ENCODE measurements at places on chromosomes 12 and 14.

DNA sequence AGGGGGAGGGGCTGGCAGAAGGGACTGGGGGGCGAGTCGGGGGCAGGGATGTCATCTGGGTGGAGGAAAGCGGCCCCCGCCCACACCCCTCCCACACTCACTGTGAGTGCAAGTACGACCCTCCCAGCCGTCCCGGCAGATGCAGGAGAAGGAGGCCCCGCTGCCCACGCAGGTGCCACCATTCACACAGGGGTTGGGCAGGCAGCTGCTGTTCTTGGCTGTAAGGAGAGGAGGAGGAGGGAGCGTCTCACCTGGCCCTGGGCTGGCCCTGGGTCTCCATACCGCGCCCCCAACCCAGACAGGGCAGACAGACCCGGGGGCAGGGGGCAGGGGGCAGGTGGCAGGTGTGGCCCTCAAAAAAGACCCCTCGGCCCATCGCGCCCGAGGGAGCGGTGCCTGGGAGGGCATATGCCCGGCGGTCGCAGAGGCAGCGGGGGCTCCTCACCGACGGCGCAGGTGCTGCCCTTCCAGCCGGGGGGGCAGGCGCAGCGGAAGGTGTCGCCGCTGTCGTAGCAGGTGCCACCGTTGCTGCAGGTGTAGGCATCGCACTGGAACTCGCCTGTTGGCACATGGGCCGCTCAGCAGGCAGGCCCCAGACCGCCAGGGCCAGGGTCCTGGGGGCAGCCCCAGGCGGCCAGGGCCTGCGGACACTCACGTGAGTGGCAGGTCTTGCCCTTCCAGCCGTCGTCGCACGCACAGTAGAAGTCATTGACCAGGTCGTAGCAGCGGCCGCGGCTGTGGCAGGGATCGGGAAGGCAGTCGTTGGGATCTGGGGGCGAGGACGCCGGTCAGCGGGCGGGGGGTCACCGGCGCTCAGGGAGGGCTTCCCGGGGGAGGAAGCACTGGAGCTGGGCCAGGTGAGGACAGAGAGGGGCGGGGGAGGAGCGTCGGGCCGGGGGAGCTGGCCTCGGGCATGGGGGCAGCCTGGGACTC lies 20.6 kb downstream of the JAG2 start:
- no peak for DNase-seq

DNA sequence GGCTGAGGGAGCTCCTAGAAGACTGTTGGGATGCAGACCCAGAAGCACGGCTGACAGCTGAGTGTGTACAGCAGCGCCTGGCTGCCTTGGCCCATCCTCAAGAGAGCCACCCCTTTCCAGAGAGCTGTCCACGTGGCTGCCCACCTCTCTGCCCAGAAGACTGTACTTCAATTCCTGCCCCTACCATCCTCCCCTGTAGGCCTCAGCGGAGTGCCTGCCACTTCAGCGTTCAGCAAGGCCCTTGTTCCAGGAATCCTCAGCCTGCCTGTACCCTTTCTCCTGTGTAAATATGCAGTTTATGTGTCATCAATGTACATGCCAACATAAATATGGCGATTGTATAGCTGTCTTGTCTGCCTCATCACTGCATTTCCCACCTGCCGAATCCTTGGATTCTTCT lies 7.5 kb downstream of the AMHR2 start:
- no peak for DNase-seq

- no peak for DNase-seq
Measured at GRCh38 chr14:69808919-69809808, 12.1 kb upstream of the SLC10A1 start.

DNA sequence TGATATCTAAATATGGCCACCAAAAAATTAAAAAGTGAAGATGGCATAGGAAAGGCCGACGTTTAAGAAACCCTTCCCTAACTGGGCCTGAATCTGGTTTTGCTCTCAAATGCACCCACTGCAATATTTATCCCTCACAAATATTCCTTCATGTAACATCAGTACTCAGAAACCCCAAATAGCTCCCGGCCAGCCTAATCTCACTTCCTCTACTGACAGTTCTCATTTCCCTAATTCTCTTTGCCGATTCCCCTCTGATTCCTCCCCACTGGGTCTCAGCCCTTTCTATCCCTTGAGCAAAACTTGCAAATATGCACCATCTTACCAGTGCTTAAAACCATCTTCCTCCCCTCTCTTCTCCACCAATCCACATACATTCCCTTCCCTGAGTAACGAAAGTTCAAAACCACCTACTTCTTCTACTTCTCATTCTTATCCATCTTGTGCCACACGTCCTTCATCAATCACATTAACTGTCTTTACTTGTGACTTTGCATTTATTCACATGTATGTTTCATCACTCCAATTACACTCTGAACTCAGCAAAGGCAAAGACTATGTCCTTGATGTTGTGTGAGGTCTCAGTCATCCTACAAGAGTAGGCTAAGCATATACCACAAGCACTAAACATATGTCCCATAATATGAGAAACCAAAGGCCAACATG lies 23.1 kb downstream of the KCNK10 start:
- DNase-seq, result no peak

GRCh38 chr12:76558684-76559399 lies 729 bp downstream of the OSBPL8 start:
- DNase-seq, result no peak

- DNase-seq, result no peak
Measured at GRCh38 chr12:57046947-57047890, 2.7 kb downstream of the MYO1A start.

DNA sequence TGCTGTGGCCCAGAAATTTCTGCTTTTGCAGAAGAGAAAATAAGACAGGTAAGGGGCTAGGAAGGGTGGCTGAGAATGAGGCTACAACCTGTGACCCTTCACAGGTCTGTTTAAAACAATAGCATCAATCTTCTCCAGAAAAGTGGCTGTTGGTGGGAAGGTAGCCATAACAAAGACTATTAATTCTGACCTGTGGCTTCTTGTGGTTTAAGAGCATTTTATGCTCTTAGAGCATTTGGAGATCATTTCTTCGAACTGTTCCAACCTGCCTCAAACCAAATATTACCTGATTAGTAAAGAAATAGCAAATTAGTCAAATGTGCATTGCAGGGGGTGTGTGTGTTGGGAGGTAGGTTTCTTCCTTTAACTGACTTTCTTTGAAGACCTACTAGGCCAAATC lies 15.2 kb upstream of the TCP11L2 start:
- DNase-seq, result no peak

DNA sequence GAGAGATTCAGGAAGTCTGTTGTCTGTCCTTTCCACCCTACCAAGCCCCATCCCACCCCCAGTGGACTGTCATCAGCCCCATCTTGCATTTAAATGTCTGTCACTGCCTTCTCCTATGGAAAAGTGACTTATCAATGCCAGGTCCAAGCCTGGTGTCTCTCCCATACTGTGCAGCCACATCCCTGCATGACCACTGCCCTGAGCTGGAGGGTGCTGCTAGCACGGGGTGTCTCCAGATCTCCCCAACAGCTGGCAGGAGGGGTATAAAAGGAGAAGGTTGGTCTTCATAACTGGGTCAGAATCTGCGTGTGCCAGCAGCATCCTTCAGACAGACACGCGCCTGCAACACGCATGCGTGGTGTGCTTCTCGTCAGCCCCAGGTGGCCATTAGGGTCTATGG lies 154.4 kb upstream of the HIF1A start:
- DNase-seq, result no peak

- no peak for DNase-seq
Measured at GRCh38 chr12:122079532-122080081, 1.1 kb downstream of the MLXIP start.

DNA sequence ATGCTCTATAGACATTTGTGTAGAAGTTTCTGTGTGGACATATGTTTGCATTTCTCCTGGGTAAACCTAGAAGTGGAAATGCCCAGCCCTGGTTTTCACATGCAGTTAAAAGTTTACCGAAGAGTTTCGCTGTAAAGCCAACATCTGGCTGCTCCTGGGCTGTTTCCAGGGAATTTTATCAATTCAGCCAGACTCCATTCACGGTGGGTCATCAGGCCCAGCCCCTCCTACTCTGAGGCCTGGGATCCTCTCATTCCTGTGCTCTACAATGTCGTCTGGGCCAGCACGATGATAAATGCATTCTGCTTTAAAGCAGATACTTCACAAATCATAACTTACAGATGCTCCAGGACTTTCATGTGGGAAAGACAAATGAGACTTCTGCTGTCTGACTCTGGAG lies 7.1 kb downstream of the NUAK1 start:
- no peak for DNase-seq

DNA sequence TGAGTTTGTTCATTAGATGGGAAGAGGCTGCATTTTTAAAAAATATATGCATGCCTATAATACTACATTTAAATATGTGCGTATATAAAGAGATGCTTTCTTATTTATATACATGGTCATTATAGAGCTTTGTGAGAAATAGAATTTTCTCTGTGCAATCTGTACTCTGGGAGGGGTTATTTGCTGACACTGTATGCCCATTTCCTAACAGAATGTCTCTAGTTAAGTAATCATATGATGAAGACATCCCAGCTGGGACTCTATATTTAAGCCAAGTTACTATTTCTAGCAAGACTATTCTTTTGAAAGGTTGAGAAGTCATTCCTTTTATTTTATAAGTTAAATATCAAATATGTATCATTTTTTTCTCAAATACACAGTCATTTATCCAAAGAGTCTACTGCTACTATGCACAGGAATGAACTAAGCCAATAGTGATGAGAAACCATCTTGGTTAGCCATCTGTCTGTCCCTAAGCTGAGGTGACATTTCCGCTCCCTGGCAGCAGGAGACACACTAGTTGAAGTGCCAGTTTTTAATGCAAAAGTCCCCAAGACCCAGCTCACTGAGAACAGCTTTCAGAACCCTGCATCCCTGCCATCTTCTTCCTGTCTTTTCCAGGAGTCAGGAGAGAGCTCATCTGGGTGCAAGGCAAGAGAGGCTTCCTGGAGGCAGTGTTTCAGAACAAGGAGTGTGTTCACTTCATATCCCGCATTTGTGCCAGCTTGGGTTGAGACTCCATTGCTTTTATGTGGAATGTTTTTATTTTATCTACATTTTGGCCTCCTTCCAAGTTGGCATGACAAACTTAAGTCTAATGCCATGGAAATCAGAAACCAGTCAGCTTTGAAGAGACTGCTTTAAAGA lies 69.5 kb downstream of the TMEM132C start:
- DNase-seq, result no peak

- DNase-seq, result no peak
Measured at GRCh38 chr12:93571365-93571924, 1.0 kb upstream of the SOCS2 start.

- no peak for DNase-seq
Measured at GRCh38 chr12:26396402-26396801, 201.0 kb downstream of the SSPN start.

DNA sequence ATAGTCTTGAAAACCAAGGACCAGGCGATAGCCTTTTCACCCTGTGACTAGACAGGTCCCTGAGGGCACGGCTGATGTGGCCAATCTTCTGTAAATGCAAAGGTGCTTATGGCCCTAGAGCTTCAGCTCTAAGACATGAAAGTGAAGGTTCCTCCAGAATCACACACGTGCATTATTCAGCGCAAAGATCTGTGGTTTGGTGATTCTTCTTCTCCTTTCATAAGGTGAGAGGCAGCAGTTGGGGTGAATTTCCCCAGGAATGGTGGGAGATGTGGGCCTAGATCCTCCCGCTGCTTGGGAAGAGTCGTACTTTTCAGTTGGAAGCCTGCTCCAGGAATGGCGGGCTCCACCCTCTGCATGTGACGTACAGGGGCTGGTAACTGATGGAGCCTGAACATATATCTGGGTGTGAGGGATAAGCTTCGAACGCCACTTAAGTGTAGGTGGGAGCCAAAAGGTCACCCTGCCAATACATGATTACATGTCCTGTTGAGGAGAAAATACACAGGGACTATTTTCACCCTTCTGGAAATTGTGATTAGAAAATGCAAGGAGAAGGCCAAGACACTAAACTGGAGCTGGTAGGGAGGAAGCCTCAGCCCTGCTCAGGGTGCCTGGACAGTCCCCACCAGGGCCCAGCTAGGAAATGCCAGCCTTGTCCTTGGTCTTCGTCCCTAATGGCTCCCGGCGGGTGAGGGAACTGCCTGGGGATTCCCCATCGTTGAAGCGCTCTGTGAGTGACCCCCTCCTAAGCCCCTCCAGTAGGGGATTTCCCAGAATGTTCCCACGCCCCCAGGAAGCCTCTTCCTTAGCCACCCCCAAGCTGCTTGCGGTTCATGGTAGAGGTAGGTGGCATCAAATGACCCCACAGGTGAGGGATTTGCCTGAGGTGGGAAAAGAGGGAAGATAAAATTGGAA lies 17.6 kb downstream of the BATF start:
- DNase-seq, result no peak

DNA sequence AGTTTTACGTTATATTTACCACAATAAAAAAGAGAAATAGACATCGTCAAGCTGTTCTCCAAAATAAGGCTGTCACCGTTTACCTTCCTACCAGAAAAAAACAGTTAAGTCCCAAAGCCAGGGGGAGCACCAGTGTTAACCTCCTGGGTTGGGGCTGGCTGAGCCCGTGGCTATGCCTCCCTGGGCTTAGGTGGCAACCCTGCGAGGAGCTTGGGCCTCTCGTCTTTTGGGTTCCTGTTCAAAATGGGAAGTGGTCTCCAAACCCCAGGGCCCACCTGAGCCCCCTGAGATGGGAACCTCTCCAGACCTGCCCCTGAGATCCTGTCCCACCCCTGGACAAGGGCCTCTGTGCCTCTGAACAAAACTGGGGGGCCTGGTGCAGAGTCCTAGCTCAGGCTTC lies 22.9 kb downstream of the PACS2 start:
- DNase-seq, result no peak

DNA sequence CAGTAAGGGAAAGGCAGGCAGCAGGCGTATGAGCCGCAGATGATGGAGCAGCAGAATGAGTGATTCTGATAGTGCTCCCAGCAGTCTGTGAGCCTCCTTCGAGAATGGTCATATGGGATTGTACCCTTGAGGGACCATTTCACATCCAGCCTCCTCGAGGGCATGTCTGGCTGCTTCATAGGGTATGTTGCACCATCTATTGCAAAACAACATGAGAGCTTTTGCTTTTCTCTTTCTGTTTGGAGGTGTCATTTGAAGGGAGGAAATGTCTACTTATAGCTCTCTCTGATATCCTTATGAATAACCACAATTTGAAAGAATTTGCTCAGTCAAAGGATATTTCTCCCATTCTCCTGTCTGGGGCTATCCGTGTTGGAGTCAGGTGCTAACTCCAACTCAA lies 172.8 kb downstream of the TMEM132C start:
- no peak for DNase-seq

- DNase-seq, result no peak
Measured at GRCh38 chr12:87092421-87092820, 836.2 kb upstream of the MGAT4C start.

GRCh38 chr12:15528666-15529065 lies 206.4 kb downstream of the PTPRO start:
- no peak for DNase-seq

Measured in NCI-H1436 treated with DMSO at 0.1 percent for 48 hours (cell line).